Stimulated activated naive CD8-positive, alpha-beta T cell treated with anti-CD3 and anti-CD28 coated beads, Interleukin-15, amount 100 ng/mL, for 72 hours (primary cell): ENCODE measurements at places on chromosomes 5 and 9.

DNA sequence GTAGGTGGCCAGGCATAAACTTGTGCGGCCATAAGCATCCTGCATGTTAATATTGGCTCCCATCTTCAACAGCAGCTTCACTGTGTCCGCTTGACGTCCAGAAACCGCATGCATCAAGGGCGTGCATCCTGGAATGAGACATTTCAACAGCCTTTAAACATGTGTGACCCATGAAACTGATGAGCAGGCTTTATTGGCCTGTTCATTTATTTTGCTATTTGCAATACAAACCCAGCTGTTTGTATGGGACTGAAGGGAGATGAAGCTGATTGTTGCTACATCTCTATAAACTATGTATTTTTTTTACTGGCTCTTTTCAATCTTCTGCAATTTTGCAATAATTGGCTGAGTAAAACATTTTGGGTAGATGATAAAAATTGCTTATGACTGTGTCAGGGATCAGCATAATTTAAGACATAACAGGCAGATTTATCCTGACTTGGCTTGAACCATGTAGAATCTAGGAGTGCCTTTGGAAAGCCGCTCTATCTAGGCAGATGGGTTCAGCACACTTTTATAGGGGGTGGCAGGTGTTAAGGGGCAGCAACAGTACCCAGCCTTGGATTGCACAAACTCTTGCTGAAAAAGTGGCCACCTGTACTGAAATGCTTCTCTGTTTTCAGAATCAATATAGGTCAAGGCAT lies 56.9 kb downstream of the ANKRD55 start:
- DNase-seq = no peak

DNA sequence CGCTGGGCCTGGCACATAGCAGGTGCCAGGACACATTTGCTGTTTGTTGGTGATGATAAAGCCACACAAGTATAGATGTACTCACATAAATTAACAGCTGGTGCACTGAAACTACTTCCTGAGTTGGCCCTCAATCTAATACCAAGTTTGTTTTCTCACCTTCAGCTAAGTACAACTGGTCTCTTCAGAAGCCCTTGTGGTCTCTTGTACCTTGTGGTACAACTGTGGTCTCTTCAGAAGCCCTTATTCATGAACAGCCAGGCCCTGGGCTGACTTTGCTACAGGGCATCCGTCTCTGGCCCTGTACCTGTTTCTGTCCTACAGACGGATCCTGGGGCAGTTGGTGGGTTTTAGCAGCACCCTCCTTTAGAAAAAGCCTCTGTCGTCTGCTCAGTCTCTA lies 81.5 kb downstream of the DAB2IP start:
- no peak for DNase-seq

DNA sequence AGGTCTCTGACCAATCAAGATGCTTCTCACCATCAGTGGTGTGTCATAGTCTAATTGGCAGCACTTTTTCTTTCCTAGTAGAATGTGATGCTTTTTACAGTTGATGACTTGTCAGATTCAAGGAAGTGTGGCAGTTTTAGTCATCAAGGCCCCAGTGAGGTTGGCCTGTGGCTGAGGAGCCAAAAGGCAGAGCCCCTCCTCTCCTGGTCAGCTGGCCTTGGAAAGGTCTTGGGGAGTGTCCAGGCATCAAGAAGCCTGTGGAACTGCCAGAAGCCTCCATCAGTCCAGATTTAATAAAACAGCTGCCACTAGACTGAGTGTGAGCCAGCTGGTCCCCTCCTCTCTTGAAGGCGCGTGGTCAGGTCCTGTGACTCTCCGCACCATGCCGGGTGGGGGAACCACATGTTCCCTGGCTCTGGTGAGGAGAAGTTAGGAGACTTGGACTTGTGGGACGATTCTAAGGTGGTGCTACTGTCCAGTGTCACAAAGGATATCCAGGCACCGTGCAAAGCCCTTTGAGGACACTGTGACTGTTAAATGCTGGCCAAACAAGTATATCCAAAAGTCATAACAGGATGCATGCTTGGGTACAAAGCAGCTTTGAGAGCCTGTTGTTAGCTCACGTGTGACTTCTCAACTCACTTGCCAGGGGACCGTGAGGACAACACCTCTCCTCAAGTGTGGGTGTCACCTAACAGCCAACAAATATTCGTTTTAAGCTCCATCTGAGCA lies 6.1 kb upstream of the ANGPTL2 start:
- no peak for DNase-seq

- DNase-seq = no peak
Observed at GRCh38 chr5:149211566-149211965, 60.1 kb upstream of the AFAP1L1 start.

- no peak for DNase-seq
Observed at GRCh38 chr5:65548281-65548680, 14.7 kb downstream of the CENPK start.

- no peak for DNase-seq
Observed at GRCh38 chr9:96202971-96203780, 98.8 kb downstream of the HSD17B3 start.

DNA sequence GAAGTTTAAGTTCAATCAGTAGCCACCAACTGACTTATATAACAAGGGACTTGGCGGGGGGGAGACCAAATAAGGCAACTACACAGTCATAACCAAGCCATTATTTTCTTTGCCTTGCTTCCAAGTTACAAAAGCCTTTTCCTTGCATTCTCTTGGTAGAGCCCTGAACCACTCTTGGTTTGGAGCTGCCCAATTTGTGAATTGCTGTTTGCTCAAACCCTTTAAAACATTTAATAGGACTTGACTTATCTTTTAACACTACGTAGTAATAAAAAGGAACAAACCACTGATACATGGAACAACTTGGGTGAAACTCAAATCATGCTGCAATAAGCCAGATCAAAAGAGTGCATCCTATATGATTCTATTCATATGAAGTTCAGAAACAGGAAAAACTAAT lies 31.7 kb upstream of the MSH3 start:
- no peak for DNase-seq

DNA sequence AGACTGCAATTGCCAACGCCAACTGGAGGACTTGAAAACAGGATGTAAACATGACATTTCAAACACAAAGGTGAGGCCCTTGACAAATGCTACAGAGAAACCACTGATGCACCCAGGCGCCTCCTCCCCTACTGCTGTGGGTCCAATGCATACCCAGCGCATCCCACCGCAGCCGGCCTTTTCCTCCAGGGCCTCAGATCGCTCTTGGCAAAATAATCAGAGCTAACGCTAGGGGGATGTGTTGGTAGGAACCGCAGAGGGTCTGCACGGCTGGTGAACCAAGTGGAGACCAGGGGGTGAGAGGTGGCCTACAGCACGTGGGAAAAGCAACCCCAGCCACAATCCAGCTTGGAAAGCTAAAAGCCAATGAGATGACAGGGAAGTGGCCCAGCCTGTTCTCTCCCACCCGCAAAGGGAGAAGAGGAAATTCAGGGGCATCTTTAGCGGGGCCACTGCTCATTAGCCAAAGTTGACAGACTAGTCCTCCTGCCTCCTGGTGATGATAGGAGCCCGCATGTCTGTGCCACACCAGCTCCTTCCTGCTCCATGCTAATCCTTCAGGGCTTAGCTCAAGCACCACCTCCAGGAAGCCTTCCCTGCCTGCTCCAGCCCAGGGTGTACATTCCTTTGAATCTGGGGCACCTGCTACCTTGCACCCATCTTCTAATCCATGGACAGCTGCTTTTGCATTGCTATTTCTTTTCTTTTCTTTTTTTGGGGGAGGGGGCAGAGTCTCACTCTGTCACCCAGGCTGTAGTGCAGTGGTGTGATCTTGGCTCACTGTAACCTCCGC lies 5.9 kb downstream of the FAM163B start:
- DNase-seq = no peak

DNA sequence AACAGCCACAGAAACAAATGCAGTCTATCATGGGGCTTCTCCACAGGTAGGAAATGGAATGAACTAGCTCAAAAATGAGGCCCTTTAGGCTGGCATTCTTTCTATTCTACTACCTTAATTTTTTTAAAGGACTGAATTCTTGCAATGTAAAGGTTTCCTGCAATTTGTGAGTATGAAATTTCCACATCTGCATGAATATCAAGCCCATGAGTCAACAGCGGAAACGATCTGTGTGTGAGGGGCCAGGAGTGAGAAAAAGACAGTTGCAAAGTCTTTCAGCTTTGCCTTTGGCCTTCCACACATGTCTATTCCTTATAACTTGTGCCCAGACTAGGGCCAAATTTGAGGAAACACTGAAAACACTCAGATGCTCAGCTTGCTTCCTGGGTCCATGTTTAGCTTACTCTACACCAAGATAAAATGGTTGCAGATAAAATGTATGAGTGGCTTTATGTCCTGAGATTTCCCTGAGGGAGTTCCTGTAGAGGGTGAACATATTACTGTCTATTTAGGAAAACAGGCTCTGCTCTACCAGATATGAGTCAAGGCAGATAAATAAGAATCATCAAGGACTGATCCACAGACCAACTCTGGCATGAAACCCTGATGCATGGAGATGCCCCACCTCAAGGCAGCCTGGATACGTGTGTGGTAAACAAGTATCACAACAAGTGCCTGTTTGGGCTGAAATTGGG lies 46.5 kb downstream of the RETREG1 start:
- no peak for DNase-seq

GRCh38 chr5:150762211-150762610 lies 3.4 kb upstream of the DCTN4 start:
- no peak for DNase-seq

- no peak for DNase-seq
Observed at GRCh38 chr5:180792287-180792964, 10.2 kb downstream of the MGAT1 start.

DNA sequence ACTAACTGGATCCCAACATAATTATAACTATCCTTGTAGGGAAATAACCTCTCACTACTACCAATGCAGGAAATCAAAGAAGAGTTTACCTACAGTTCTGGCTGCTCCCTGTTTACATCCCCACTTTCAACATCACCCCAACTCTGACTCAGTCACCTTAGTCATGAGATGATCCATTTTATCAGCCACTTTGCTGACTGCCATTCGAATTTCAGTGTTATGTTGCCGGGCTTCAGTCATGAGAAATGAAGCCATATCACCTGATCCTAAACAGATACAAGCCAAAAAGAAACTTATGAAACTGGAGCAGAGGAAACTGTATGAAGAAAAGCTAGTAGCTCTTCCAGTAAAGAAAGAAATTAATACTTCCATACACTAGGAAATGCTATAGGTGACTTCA lies 33.7 kb downstream of the SLC31A2 start:
- no peak for DNase-seq

- no peak for DNase-seq
Observed at GRCh38 chr9:90107040-90107725, 502.4 kb downstream of the GADD45G start.

GRCh38 chr9:81032030-81032572 lies 657.2 kb downstream of the TLE1 start:
- DNase-seq = no peak

DNA sequence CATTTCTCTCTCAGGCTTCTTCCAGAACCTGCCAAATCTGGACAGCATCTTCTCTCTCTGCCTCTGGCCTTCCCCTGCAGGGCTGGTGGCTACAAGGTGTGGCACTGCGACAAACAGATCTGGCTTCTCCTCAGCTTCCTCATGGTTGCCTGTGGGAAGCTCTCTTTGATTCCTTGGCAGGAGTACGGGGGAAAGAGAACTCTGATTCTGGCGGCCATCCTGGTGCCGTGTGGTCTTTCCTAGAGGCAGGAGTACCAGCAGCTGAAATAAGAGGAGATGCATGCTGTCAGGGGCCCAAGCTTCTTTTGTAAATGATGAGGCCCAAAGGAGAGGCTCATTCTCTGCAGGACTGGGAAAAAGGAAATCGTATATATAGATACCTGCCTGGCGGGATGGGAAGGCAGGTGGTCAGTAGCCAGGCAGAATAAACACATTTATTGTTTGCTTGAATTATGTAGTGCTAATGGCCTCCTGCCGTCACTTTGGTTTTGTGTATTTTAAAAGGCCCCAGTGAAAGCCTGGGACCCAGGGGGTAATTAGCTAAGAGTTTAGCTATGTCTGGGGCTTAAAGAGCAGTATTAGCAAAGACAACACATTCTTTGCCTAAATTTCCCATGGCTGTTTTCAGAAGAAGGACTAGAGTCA lies at the start of gene CER1:
Gene CER1, minus strand, starts transcription at position 343 of the 645 bp plus-strand sequence. Its CDS starts 61 bp downstream, at position 282.
- no peak for DNase-seq

DNA sequence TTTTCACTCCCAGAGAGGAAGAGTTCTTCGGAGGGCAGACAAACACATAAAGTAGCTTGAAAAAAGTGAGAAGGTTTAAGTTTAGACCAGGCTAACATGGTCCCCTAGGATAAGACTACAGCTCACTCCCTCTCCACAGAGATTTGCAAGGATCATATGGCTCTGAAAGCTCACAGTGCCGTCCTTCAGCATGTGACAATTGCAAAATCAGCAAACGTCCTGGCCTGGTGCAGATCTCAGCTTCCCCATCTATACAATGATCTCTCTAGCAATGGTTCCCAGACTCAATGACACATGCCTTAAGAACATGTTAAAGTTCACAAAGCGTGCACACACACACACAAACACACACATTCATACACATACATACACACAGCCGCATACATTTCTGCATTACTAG lies 327.6 kb downstream of the ACTL7B start:
- no peak for DNase-seq

DNA sequence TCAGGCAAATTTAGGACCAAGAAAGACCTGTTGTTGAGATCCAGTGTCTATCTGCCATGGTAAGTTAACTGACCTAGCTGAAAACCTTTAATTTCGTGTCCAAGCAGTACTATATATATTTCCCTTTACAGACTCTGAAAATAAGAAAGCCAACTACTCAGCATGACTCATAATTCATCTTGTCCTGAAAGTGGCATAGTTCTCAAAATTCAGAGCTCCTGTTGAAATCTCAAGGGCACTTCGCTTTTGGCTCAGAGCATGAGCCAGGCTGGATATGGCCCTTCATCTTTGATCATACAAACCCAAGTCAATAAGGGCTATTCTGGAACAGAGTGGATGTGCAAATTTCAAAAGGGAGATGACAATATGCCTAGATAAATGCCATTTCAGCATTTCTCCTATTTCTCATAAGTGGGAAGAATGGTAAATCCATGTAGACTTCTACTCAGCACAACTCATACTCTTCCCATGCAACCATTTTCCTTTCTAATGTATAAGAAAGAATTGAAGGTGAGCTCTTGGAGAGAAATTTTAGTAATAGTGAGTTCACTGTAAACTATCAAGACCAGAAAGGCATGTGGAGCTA lies 567.9 kb upstream of the DAB2 start:
- DNase-seq = no peak

GRCh38 chr9:127667127-127667844 lies 39.5 kb upstream of the CFAP157 start:
- no peak for DNase-seq

DNA sequence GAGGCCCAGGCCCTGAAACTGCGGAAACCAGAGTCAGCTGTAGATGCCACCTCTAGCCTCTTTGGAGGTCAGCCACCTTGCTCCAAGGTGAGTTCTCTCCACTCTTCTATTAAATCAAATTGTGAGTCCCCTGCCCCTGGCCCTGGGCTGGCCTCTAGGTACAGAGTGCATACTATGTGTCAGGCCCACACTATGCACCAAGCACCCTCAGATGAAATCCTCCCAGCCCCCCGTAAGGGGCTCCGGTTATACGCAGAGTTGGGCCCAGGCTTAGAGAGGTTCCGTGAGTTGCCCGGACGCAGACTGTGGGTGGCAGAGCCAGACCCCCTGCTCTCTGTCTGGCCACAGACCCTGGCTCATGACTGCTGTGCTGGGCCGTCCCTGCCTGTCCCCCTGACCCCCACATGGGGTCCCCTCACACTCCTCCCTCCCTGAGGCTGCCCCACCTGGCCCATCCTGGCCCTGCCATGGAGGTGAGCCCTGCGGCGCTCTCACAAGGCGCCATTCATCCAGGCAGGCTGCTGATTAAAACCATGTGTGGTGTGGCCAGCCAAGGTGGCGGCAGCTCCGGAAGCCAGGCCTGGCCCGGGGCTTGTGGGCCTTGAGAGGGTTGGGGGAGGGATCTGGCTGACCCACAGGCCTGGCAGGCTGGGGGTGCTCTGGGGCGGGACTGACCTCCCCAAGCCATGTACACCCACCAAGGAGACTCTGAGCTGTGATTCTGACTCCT lies 65.5 kb upstream of the SYNPO start:
- no peak for DNase-seq
